ENCODE measurements at places on chromosomes 1 and 21.

GRCh38 chr1:246678816-246679793 lies 45.1 kb upstream of the SCCPDH start:
- no peak for DNase-seq

GRCh38 chr1:4573526-4573925 lies 80.9 kb upstream of the AJAP1 start:
- DNase-seq = no peak

- no peak for DNase-seq
Measured at GRCh38 chr1:57770772-57771171, 346.9 kb upstream of the DAB1 start.

- DNase-seq = no peak
Measured at GRCh38 chr1:222539951-222540597, 7.8 kb downstream of the HHIPL2 start.

DNA sequence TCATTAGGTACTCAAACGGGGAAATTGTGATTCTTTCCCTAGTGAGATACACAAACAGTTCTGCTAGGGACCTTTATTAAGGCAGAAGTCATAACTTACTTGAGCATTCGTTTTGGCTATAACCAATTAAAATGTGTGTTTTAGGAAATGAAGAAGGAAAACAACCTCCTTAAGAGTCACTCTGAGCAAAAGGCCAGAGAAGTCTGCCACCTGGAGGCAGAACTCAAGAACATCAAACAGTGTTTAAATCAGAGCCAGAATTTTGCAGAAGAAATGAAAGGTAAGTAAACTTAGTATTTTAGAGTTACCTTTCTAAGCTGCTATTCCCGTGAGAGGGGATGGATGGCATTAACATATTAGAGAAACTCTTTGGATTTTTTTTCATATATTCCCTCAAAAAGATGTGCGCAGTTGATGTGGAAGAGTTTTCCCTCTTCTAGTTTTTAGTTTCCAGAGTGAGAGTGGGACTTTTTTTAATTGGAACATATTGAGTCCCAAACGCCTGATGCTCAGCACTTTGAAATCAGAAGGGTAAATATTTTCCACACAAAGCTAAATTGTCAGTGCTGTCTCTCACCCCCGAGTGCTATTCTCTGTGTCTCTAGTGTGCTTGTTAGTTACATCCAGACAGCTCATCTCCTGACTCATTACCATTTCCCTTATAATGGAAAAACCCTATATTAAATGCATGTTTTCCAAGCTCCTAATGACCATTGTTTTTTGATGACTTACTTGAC lies 34.9 kb downstream of the CENPF start:
- DNase-seq = peak; percentile 10

- DNase-seq = no peak
Measured at GRCh38 chr1:68183895-68184294, 48.4 kb downstream of the WLS start.

DNA sequence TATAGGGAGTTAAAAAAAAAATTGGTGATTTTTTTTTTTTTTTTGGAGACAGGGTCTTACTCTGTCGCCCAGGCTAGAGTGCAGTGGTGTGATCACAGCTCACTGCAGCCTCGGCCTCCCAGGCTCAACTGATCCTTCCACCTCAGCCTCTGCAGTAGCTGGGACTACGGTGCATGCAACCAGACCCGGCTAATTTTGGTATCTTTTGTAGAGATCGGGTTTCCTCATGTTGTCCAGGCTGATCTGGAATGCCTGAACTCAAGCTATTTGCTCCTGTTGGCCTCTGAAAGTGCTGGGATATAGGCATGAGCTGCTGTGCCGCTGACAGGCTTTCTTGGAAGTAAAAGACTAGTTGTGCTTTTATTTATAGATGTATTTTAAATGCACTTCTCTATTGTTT lies 3.0 kb downstream of the CDC42 start:
- DNase-seq = no peak

DNA sequence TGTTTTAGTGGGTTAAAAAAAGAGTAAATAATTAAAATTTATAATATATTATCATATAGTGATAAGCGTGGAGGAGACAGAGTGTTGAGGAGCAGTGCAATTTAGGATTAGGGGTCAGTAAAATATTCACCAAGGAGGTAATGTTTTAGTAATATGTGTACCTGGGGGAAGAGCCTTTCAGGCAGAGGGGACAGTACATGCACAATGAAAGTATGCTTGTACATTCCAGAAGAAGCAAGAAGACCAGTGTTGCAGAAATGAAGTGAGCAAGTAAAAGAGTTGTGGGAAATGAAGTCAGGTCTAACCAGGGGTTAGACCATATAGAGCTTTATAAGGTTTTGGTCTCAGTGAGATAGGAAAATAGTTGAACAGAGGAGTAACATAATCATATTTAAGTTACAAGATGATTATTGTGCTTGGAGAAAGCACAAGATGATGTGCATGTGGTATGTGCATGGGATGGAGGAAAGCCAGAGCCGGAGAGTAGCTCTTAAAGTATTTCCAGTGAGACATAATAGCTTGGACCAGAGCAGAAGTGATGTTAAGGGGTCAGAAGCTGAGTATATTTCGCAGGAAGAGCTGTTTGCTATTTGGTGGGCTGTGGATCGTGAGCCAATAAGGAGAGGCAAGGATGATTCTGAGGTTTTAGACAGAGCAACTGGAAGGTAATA lies 44.8 kb downstream of the SNX7 start:
- no peak for DNase-seq

- no peak for DNase-seq
Measured at GRCh38 chr21:42863504-42863870, 15.9 kb downstream of the WDR4 start.

DNA sequence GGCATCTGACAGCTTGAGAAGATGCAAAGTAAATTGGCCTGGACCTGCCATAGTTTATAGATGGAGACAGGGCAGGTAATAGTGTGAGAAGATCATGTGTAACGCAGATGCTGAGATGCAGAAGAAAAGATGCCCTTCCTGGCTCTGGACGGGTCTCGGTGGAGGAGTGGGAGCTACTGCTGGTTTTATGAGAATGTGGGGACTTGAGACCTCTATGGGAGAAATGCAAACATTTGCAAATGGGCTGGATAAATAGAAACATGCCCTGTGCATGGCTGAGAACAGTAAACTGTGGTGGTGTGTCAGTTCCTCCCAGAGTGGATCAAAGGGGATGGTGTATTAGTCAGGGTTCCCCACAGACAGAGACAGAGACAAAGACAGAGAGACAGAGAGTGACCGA lies 21.9 kb downstream of the UBASH3A start:
- no peak for DNase-seq

DNA sequence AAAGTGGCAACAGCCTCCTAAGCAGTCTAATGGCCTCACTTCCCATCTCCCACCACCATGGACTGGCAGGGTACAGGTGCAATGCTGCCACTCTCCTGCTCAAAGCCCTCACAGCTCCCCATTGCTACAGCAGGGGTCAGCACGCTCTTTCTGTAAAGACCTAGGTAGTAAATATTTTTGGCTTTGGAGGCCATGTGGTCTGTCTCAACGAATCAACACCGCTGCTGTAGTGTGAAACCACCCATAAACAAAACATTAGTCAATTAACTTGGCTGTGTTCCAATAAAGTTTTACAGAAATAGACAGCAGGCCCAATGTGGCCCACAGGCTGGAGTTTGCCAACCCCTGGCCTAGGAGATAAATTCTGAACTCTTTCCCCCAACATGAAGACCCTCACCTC lies 44.6 kb upstream of the TMEM125 start:
- DNase-seq = no peak

GRCh38 chr1:214460304-214460916 lies 91.0 kb downstream of the PTPN14 start:
- DNase-seq = no peak

GRCh38 chr1:76203127-76203526 lies 128.6 kb downstream of the ST6GALNAC3 start:
- no peak for DNase-seq

DNA sequence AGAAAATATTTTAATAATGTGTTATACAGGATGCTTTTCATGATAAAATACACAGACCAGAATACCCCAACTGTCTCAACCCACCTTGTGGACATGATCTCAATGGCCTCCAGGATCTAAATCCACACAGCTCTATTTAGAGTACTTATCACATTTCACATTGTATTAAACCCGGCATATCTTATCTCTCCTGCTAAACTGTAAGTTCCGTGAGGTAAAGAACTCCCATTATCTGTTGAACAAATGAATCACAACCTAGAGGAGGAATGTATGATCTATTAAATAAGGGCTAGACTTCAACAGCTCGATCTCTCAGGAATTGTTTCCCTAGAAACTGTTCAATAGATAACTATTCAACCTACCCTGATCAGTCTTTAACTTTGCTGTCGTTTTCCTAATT lies 6.9 kb downstream of the ETV3 start:
- no peak for DNase-seq

DNA sequence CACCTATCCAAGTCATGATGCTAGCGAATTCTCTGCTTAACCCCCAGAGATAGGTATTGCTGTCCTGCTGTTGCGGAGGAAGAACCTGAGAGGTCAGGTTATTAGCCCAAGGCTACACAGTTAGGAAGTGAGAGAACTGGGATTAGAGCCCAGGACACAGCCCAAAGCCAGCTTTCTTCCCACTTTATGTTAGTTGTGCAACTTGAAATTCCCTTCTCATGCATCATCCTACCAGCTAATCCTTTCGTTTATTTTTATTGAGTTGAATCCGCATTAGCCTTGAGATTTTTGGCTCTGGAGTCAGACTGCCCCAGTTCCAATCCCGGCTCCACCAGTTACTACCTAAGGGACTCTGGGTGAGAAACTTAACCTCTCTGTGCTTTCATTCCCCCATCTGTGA lies 65.4 kb downstream of the PLEKHA6 start:
- no peak for DNase-seq

- no peak for DNase-seq
Measured at GRCh38 chr1:188723332-188724020, 1754.2 kb downstream of the BRINP3 start.

DNA sequence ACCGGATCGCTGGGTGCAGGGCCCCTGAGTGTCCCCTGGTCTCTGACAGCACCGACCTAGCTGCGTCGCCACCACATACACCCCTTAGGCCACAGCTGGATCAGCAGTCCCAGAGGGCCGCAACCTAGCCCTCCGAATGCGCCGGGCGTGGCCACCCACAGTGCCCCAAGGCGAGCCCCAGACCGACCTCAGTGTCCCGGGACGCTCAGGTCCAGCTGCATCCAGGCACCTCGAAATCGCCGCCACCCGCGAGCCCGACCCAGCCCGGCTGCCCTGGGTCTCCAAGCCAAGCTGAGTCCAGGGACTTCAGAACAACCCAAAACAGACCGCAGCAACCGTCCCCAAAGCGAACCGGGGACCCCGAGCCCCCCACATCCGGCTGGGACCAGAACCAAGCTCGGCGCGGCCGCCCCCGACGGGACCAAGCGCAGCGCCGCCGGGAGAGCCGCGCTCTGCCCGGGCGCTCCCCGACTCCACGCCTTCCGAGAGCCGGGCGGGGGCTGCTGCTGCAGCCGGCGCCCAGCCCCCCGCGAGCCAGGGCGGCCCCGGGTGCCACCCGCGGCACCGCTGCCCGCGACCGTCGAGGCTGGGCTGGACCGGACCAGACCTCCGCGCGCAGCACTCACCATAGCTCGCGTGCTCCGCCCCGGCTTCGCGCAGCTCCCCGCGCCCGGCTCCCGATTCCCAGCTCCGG lies 54.6 kb upstream of the ECE1 start:
- no peak for DNase-seq

- DNase-seq = no peak
Measured at GRCh38 chr1:45266151-45266801, 59.9 kb upstream of the ZSWIM5 start.

- no peak for DNase-seq
Measured at GRCh38 chr21:46455575-46456385, 2.9 kb upstream of the DIP2A start.

DNA sequence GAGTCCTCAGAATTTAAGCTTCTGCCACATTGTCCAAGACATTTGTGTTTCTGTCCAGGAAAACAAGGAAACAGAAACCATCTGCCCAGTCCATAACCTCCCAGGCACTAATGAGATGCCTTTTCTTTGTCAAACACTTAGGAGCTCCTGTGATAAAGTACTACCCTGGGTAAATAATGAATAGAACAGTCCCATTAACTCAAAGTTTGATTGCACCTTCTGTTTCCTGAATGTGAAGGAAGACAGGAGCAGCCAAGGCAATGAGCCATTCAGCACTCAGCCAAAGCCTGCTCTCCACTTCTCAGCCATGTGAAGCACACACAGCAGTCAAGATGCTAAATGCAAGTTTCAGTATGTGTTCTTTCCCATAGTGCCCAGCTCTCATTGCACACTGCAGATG lies 199.8 kb downstream of the SEC16B start:
- DNase-seq = no peak

- DNase-seq = no peak
Measured at GRCh38 chr1:36083635-36084496, at the start of gene TEKT2. Gene TEKT2 (plus strand): TSS chr1:36084094. CDS start chr1:36084922, 828 bp downstream.

DNA sequence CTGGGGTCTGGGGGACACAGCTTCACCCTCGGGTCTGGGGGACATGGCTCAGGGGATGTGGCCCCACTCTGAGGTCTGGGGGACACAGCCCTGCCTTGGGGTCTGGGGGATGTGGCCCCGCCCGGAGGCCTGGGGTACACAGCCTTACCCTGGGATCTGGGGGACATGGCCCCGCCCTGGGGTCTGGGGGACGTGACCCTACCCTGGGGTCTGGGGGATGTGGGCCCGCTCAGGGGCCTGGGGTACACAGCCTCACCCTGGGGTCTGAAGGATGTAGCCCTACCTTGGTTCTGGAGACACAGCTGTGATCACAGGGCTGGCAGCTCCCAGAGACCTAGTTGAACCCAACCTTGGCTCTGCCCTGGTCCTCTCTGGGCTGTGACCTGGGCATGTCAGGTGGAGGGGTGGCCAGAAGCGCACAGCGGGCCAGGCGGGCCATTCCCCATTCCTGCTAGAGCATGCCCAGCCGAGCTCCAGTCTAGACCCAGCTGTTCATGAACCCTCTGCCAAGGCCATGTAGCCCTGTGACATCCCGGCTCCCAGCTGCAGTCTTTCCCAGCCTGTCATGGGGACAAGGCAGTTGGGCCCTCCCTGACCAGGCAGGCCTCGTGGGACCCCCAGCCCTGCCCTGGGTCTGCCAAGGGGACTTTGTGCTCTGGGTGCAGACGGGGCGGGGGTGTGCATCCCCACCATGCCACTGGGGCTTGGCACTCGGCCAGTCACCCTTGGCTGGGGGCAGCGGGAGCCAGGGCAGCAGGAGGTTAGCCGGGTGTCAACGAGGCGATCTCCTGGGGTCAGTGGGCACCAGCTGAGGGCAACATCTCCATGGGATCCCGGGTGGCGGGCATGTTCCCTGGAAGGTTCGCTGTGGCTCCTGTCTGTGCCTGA lies 43.9 kb downstream of the WNT9A start:
- no peak for DNase-seq

GRCh38 chr21:46195595-46196195 lies 11.4 kb upstream of the SPATC1L start:
- DNase-seq = no peak

DNA sequence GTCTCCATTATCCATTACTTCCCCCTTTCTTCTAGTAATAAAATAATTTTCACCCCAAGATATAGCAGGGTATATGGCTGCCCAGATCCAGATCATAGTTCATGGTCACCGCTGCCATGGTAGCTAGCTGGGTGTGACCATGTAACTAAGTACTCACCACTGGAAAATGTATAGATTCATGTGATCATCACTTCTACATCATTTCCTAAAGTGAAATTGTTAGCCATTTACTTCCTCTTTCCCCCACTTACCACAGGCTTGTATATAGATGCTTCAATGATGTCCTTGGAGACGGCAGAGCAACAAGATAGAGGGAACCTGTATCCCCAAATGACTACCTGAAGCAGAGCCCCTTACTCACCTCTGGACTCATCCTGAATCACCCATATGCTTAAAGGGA lies 22.7 kb upstream of the EYA3 start:
- DNase-seq = peak; percentile 15
